Heart right ventricle (tissue), 16 donors: ENCODE measurements at places on chromosomes 3 and 15. TPM values are rescaled to one million over a fixed set of nuclear protein-coding genes. Genes with fewer than 3 reads are reported as not detected.

- no peak overlapping the region for H3K4me3 ChIP-seq
- no peaks in the 10 kb centered on the region for H3K4me1 ChIP-seq
- H3K27ac ChIP-seq = no peak overlapping the region
- no peaks in the 10 kb centered on the region for H3K36me3 ChIP-seq
These were observed 191.1 kb downstream of the PDZRN3 start for GRCh38 chr3:73433687-73434086.

Gene ATP8B4
- 0.39 TPM for polyA plus RNA-seq

DNA sequence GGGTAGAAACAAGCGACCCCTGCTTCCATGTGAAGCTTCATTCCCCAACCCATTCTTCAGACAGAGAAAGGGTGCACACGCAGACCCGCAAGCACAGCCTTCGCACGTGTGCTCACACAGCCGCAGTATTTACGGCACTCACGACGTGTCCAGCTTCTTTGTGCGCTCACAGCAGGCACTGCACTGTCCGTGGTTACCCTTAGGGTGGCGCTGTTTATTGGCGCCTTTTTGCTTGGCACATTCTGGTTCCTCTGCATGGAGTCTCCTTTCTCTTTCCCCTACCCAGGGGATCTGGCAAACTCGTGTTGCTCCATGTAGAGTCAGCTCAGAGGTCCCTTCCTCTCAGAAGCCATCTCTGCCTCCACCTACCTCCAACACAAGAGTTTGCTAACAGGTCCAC, 115.1 kb downstream of the SLCO3A1 start:
- no peak overlapping the region for H3K27ac ChIP-seq
- H3K4me3 ChIP-seq = no peak overlapping the region
- H3K27me3 ChIP-seq = no peaks in the 10 kb centered on the region
- H3K4me1 ChIP-seq = peaks cover 65% of the 10 kb centered on the region
- H3K36me3 ChIP-seq = no peaks in the 10 kb centered on the region
- no peak for DNase-seq

DNA sequence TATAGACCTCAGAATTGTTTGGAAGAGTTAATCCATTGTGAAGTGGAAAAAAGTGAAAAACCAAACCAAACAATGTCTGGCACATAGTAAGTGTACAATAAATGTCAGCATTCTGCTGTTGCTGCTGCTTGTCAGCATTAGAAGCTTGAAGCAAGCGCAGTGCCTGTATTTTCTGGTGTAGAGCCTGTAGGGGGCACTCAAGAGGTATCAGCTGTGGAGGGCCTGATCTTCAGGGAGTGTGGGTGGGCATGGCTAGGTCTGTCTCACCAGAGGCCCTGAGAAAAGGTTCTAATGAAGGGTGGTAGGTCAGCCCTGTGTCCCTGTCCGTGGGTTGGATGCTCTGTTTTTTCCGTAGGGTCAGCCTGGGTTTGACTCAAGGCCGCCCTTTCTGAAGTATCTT, 3.6 kb downstream of the ADAMTSL3 start:
- H3K4me3 ChIP-seq = no peak overlapping the region
- no peaks in the 10 kb centered on the region for H3K36me3 ChIP-seq
- H3K27ac ChIP-seq = peak overlapping the region; percentile 77
- no peak for DNase-seq
- H3K27me3 ChIP-seq = peaks cover 4% of the 10 kb centered on the region
- H3K4me1 ChIP-seq = peaks cover 58% of the 10 kb centered on the region

- DNase-seq = no peak
- no peaks in the 10 kb centered on the region for H3K4me1 ChIP-seq
- no peaks in the 10 kb centered on the region for H3K27me3 ChIP-seq
- H3K36me3 ChIP-seq = no peaks in the 10 kb centered on the region
- no peak overlapping the region for H3K27ac ChIP-seq
- no peak overlapping the region for H3K4me3 ChIP-seq
These were observed 465.1 kb upstream of the CFAP20DC start for GRCh38 chr3:59514865-59515482.

GRCh38 chr15:79635149-79635771, 203.1 kb downstream of the MINAR1 start:
- no peak overlapping the region for H3K27ac ChIP-seq
- no peak for DNase-seq
- no peaks in the 10 kb centered on the region for H3K4me1 ChIP-seq

DNA sequence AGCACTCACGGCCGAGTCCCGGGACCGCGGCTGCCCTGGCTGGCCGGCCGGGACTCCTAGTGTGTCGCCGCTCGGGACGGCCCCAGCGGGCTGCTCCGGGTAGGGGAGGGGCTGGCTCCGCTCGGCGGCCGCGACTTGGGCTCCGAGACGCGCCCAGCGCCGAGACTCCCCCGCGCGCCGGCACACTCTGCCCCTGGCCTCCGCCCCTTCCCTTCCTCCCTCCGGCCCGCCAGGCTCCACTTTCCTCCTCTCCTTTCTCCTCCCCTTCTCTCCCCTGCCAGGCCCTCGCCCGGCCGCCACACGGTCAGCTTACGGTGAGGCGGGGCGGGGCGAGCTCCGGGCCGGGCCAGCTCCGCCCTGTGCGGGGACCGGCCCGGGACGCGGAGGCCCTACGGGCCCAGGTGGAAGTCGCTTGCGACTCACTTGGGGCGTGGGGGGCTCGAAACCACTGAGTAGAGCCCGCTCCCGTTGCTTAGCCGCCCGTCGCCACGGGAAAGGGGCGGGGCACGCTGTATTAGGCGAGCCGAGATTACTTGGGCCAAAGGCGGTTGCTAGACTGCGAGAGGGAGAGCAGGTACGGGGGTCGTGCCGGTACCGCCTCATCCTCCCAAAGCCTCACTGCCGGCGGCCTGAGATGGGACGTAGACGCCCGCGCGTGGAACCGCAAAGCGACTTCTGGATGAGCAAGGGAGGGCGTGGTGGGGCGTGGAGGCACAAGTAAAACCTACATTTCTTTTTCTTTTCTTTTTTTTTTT, at the start of gene ITGB5:
Gene ITGB5, minus strand, starts transcription at position 189 of the 755 bp plus-strand sequence. CDS start 365 bp downstream, outside the sequence.
- peak; percentile 80 for DNase-seq
- no peaks in the 10 kb centered on the region for H3K36me3 ChIP-seq
- no peaks in the 10 kb centered on the region for H3K27me3 ChIP-seq
- peaks cover 44% of the 10 kb centered on the region for H3K4me1 ChIP-seq
- H3K4me3 ChIP-seq = peak within 1 kb of the TSS; percentile 86
- H3K27ac ChIP-seq = peak within 1 kb of the TSS; percentile 94

- H3K4me3 ChIP-seq = no peak overlapping the region
- no peaks in the 10 kb centered on the region for H3K4me1 ChIP-seq
- peaks cover 4% of the 10 kb centered on the region for H3K27me3 ChIP-seq
- no peaks in the 10 kb centered on the region for H3K36me3 ChIP-seq
- DNase-seq = no peak
- H3K27ac ChIP-seq = no peak overlapping the region
These were observed 183.8 kb upstream of the THRB start for GRCh38 chr3:24678421-24678865.

Gene PRR20G
- not detected for polyA plus RNA-seq

Gene ESYT3
- 0.26 TPM for polyA plus RNA-seq

Gene ARHGEF3
- polyA plus RNA-seq = 7.4 TPM

DNA sequence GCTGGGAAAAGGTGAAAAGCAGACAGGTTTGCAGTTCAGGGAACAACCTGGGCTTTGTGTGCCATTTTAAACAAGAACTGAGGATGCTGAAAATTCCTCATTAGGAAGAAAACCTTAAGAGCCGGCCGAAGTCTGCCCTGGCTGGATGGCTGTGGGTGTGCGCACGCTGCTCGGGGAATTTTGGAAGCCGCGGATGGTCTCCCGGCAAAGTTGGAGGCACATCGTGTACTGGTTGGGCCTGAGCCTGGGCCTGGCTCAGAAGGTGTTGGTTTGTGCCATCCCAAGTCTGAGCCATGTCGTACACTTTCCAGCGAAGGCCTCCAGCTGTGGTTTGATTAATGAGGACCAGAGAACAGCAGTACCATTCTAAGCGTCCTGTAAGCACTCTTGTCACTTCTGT, 188.2 kb downstream of the ATP10A start:
- H3K27ac ChIP-seq = no peak overlapping the region
- no peaks in the 10 kb centered on the region for H3K27me3 ChIP-seq
- no peaks in the 10 kb centered on the region for H3K36me3 ChIP-seq
- DNase-seq = peak; percentile 58

GRCh38 chr15:37094333-37094914, 5.9 kb downstream of the MEIS2 start:
- H3K4me1 ChIP-seq = peaks cover 35% of the 10 kb centered on the region
- DNase-seq = no peak
- peaks cover 4% of the 10 kb centered on the region for H3K36me3 ChIP-seq
- H3K27me3 ChIP-seq = peaks cover 3% of the 10 kb centered on the region
- peak overlapping the region; percentile 97 for H3K27ac ChIP-seq

Gene MUC13
- polyA plus RNA-seq = not detected

Gene ARGFX
- not detected for polyA plus RNA-seq

DNA sequence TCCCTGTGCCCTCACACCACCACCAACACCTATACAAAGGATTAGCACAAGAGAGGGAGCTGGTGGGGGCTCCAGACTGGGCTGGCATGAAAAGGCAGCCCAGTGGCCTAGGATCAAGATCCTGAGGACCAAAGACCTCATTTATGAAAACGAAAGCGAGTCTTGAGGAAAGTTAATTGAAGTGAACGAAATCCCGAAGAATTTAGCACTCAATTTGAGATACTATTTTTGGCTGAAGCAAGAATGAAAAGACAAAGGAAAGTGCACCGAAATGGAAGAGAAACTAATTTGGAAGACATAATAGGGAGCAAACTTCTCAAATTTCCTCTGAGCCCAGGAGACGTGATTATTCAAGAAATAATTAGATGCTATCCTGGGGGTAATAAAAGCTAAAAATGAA, 68.7 kb upstream of the SLC6A11 start:
- no peak for DNase-seq
- no peaks in the 10 kb centered on the region for H3K36me3 ChIP-seq
- H3K27ac ChIP-seq = no peak overlapping the region
- H3K27me3 ChIP-seq = no peaks in the 10 kb centered on the region
- H3K4me3 ChIP-seq = no peak overlapping the region
- H3K4me1 ChIP-seq = no peaks in the 10 kb centered on the region

Gene MESP2
- polyA plus RNA-seq = 0.04 TPM

DNA sequence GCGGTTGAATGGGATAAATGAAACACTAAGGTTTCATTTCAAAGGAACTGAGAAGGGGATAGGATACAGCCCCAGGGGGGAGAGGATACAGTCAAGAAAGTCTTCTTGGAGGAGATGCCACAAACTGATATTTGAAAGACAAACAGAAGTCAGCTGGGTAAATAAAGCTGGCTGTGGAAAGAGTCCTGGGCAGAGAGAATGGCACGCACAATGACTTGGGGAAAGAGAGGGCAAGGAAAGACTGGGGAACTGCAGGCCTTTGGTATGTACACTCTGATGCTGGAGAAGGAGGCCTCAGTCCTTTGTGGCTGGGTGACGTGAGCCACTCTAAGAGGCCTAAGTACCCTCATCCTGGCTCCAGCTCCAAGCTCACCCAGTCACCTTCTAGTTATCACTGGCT, 45.2 kb upstream of the LMCD1 start:
- no peaks in the 10 kb centered on the region for H3K27me3 ChIP-seq
- no peaks in the 10 kb centered on the region for H3K4me1 ChIP-seq
- DNase-seq = no peak
- H3K4me3 ChIP-seq = no peak overlapping the region
